ENCODE measurements at places on chromosomes 13 and 19.
A peak's percentile ranks its signal among the peaks of the same experiment; 100 is the strongest.

DNA sequence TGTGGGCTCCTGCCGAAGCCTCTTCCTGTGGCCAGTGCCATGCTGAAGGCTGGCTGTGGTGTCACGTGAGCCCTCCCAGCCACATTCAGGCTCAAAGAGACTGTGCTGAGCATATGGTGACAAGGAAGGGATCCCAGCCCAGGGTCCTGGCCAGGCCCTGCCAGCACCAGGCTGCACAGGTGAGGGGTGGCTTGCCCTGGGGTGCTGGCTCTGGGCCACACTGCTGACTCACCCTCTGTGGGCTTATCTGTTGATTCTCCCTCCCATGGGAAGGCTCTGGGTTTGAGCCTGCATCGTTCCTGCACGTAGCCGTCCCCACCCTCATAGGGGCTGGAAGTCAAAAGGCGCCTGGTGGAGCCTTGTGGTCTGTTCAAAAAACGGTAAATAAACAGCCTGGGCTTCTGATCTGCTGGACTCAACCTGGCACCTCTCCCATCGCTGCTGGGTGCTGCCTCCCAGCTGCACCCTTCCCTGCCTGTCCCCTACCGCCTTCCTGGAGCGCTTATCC is 31.1 kb downstream of the DNM2 start:
- DNase-seq: no peak

DNA sequence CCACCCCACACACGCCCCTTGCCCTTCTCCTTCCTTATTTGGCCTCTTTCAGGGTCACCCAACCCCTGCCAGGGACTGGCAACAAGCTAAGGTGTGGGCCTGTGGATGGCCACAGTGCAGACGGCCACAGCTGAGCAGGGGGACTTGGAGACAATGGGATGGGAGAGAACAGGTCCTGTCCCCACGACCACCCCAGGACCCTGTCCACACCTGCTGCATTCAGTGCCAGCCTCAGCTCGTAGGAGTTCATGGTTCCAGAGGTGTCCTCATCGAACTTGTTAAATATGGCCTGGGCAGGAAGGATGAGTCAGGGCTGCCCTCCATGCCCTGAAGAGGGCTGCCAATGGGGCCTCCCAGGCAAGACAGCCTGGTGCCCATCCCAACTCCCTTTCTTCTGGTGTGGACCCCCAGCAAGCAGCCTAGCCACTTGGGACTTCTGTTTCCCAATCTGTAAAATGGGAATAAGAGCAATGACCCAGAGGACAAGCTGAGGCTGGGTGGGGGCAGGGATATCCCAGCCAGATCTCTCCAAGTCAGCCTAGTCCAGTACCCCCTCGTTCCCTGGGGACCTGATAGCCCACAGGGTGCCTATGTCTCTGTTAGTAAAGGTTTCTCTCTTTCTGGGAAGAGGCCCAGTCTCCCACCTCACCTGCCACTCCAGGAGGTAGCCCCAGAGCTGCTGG is 10.6 kb downstream of the CAPN12 start:
- peak; percentile 59 for DNase-seq

DNA sequence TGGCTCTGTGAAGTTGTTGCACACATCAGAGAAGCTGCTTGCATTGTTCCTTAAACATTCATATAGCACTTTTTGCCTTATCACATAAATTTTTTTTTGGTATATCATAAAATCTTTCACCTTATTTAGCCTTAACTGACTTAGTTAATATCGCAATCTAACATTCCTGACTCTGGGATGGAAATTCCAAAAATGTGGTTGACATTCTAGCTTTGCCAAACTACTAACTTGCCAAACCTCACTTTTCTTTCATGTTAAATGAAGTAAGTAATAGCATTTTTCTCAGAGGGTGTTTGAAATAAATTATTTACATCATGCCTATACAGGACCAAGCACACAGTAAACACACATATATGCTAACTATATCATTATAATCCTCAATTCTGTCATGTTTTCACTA is 736.9 kb upstream of the PCDH9 start:
- DNase-seq: no peak

GRCh38 chr19:412356-413355 is 3.7 kb upstream of the C2CD4C start:
- DNase-seq: no peak

DNA sequence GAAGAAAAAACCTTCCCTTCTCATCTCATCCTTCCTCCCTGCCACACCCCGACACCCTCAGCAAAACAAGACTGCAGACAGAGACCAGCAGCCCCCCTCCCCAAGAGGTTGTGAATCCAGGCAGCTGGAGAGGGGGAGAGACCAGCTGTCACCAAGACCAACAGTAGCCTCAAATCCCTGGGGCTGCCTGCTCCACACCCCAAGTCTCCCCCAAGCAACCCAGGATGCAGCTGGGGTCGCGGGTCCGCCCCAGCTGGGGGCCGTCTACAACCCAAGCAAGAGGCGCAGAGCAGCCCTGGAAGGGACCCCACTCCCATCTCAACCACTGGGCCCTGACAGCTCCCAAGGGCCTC is 7.1 kb downstream of the KLF16 start:
- DNase-seq: no peak

GRCh38 chr19:39017026-39017425 is 15.3 kb downstream of the FBXO27 start:
- DNase-seq: no peak

DNA sequence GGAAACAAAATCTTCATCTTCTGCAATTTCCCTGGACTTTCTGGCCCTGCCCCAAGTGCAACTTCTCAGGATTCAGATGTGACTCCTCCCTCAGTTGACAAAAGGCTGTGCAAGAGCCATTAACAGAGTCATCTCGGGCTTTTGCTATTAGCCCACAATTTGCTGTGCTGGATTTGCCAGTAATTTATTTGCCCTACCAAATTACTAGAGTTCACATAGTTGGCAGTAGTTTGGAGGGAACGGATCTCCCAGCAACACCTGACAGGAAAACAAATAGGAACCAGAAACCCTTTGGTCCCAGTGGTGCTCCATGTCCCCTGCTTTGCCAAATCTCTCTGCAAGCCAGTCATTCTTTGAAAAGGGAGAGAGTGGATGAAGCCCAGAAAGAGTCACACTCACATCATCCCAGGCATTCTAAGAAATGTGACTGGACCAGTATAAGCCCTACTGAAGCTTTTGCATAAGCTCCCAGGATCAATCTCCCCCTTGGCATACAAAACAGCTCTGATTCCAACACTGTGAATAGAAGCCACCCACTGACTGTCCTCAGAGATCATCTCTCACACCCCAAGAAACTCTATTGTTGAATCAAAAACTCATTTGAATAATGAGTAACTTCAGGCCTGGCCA is 350.1 kb upstream of the NBEA start:
- no peak for DNase-seq

DNA sequence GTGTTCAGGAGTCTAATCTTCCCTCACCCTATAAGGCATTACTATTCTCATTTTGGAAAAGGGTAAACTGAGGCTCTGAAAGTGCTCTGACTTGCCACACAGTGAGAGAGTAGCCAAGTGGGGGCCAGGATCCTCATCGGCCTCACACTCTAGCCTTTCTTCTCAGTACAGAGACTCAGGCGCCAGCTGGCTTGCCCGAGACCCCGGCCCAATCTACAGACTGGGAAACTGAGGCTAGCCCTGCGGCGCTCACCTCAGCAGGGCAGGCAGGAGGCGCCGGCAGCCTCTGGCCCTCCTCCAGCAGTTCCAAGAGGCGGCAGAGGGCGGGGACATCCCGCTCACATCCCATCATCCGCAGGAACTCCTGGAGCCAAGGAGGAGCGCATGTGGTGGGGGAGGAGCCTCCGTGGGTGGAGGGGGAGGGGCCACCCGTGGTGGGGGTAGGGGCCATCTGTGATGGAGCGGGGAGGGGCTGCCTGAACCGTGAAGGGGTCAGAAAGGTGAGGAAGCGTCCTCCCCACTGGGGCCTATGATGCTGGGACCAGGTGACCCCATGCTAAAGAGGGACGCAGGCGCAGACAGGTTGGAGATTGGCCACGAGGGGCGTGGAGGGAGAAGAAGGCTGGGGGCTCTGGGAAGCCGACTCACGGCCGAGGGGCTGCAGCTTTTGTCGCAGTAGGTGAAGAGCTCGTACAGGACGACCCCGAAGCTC is 8.7 kb upstream of the INSL3 start:
- DNase-seq: no peak

DNA sequence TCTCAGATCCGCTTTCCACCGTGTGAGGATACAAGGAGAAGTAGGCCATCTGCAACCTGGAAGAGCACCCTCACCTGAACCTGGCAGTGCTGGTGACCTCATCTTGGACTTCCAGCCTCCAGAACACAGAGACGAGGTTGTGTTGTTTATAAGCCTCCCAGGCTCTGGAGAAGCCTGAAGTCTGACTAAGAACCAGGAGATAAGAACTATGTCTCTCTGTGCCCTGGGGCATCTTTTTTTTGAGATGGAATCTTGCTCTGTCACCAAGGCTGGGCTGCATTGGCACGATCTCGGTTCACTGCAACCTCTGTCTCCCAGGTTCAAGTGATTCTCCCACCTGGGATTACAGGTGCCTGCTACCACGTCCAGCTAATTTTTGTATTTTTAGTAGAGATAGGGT is 14.5 kb downstream of the FCGBP start:
- DNase-seq: peak; percentile 37

DNA sequence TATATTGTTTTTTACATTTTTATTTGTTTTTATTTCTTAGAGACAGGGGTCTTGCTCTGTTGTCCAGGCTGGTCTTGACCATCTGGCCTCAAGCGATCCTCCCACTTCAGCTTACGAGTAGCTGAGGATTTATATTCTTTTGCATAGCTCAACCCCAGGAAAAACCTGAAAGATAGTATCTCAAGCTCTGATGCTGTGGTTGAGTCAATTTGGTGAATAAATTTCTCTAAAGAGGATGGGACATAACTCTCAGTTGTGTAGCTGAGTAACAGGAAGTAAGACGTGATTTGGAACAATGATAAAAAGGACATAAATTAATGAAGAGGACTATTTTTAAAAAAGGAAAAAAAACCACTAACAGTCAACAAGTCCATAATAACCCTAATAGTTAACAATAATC is 79.8 kb upstream of the TNFSF11 start:
- no peak for DNase-seq

DNA sequence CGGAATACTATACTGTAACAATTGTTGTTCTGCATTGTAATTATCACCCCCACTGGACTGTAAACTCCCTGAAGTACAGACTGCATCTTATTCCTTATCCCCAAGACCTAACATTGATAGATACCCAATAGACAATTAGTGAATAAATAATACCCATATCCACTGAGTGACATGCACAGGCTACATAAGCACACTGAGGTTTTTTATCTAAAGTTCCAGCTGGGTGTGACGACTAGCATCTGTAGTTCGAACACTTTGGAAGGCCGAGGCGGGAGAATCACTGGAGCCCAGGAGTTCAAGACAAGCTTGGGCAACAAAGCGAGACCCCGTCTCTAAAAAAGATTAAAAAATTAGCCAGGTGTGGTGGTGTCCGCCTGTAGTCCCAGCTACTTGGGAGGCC is 2.5 kb downstream of the KPNA3 start:
- no peak for DNase-seq
